ENCODE measurements at places on chromosomes 12 and 14.

DNA sequence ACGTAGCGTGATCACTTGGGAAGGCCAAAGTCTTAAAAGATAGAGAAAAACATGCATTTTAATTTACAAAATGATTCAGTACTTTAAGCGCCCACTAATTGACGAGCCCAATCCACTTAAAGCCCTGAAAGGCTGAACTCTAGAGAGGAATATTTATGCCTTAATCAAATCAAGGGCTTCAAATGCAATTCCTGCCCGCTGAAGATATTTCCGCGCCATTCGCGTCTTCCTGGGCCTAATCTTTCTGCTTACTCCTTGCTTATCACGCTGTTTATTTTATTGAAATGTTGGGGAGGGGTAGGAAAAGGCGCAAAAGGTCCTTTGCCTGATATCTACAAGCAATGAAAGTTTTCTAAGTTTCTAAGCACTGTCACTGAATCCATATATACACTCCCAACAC lies 4.0 kb downstream of the TBX3 start:
- DNase-seq = no peak

DNA sequence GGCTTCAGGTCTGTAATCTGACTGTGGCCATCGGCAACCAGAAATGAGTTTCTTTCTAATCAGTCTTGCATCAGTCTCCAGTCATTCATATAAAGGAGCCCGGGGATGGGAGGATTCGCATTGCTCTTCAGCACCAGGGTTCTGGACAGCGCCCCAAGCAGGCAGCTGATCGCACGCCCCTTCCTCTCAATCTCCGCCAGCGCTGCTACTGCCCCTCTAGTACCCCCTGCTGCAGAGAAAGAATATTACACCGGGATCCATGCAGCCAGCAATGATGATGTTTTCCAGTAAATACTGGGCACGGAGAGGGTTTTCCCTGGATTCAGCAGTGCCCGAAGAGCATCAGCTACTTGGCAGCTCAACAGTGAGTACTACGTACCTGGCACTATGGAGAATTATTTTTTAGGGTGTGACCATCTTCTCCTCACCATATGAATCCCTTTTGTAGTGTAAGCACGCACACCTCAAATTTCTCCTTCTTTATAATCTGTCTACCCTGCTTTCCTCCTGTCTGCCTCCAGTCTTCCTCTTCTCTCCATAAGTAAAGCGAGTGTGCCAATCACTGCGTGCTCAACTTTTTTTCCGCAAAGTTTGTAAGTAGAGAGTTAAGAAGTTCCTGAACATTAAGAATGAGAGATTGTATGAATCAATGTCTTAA lies at the start of gene TPH2:
TSS of gene TPH2 (plus strand) at position 118 of the 658 bp plus-strand sequence. CDS start at position 260, 142 bp downstream.
- no peak for DNase-seq

GRCh38 chr12:118136559-118137003 lies 657 bp downstream of the PEBP1 start:
- DNase-seq = no peak

GRCh38 chr12:117518594-117519270 lies 157.3 kb upstream of the NOS1 start:
- no peak for DNase-seq

DNA sequence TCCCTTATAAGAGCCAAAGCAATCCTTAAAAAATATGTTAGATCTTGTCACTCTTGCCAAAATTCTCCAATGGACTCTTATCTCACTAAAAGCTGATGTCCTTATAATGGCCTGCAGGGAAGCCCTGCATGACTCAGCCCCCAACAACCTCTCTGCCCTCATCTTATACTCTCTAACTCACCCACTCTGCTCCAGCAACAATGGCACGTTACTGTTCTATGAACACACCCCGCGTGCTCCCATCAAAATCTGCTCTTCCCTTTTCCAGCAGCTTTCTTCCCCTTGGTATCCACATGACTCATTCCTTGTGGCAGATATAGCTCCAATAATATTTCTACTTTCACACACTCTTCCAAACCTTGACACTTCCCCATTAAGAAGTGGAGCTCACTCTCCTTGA lies 108.1 kb downstream of the DENND5B start:
- no peak for DNase-seq
